ENCODE measurements at places on chromosomes 16 and 17.

DNA sequence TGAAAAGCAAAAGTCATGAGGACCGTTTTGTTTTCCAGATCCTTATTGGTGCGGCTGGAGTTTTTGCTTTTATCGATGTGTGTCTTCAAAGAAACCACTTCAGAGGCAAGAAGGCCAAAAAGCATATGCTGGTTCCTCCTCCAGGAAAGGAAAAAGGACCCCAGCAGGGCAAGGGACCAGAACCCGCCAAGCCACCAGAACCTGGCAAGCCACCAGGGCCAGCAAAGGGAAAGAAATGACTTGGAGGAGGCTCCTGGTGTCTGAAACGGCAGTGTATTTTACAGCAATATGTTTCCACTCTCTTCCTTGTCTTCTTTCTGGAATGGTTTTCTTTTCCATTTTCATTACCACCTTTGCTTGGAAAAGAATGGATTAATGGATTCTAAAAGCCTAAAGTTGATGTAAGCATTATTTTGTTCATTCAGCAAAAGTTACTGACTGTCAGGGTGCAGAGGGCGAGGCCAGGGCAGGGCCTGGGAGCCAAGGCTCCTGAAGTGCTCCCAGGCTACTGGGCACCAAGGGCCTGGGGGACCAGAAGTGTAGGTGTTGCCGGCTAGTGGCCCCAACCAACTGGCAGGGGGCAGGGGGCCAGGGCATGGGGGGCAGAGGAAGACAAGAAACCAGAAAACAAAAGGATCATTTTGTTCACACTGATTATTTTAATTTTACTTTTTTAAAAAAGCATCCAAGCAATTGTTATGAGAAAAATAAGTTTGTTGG, 8.8 kb downstream of the CMTM2 start:
- H3K27ac ChIP-seq, result no peak overlapping the region
- H3K4me3 ChIP-seq, result no peak overlapping the region
- no peaks in the 10 kb centered on the region for H3K27me3 ChIP-seq
- no peaks in the 10 kb centered on the region for H3K4me1 ChIP-seq

GRCh38 chr16:81280393-81280792, 34.4 kb upstream of the GAN start:
- DNase-seq, result no peak
- H3K4me1 ChIP-seq, result no peaks in the 10 kb centered on the region
- H3K4me3 ChIP-seq, result no peak overlapping the region
- no peaks in the 10 kb centered on the region for H3K27me3 ChIP-seq

DNA sequence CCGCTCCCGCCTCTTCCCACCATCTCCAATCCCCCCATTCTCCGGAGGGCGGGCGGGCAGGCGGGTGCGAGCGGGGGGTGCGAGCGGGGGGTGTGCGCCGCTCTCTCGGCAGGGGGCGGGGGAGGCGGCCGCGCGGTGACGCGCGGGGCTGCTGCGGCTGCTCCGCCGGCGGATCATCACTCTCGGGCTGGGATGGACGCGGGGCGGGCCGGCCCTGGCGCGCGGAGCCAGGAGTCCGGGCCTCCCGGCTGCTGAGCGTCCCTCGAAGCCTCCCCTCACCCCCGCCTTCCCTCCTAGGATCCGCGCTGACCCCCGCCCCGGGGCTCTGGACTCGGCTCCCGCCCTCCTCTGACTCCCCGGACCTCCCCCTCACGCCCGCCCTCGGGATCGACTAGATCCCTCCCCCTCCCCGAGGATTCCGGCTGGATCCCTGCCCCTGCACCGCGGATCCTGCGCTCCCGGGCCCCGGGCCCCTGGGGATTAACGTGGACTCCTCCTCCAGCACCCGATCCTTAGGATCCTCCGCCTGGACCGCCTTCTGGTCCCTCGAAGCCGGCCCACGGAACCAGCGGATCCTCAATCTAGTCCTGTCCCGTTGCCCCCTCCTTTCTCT, 946 bp upstream of the TMEM256 start:
- H3K27me3 ChIP-seq, result no peaks in the 10 kb centered on the region
- H3K27ac ChIP-seq, result peak overlapping the region; percentile 94
- DNase-seq, result peak; percentile 64
- H3K36me3 ChIP-seq, result no peaks in the 10 kb centered on the region
- H3K4me1 ChIP-seq, result no peaks in the 10 kb centered on the region
- peak overlapping the region; percentile 74 for H3K4me3 ChIP-seq

DNA sequence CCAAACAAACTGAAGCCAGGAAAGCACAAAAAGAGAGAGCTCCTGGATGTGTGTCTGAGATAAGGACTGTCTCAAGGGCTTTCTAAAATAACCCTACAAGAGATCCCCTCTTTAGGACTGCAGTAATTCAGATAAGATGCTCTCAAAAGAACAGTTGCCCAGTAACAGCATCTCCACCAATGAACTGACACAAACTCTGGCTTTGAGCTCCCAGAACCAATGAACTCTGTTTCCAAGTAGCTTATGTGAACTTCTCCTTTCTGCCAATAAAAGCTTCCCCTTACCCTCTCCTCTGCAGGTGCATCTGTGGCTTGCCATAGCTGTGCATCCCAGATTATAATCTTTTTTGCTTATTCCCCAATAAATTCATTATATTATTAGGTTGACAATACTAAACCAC, 421.5 kb downstream of the SLC39A11 start:
- no peaks in the 10 kb centered on the region for H3K36me3 ChIP-seq
- no peak for DNase-seq
- H3K27me3 ChIP-seq, result no peaks in the 10 kb centered on the region

- DNase-seq, result no peak
- no peak overlapping the region for H3K4me3 ChIP-seq
- H3K27me3 ChIP-seq, result no peaks in the 10 kb centered on the region
- no peak overlapping the region for H3K27ac ChIP-seq
- no peaks in the 10 kb centered on the region for H3K4me1 ChIP-seq
- peaks cover 2% of the 10 kb centered on the region for H3K36me3 ChIP-seq
Observed at GRCh38 chr17:39485555-39485954, 24.3 kb downstream of the CDK12 start.

- no peak overlapping the region for H3K4me3 ChIP-seq
- no peak overlapping the region for H3K27ac ChIP-seq
- no peaks in the 10 kb centered on the region for H3K27me3 ChIP-seq
- H3K36me3 ChIP-seq, result no peaks in the 10 kb centered on the region
- no peak for DNase-seq
Observed at GRCh38 chr17:43931062-43931571, 11.2 kb downstream of the PPY start.

- no peak overlapping the region for H3K4me3 ChIP-seq
- no peaks in the 10 kb centered on the region for H3K4me1 ChIP-seq
- H3K27ac ChIP-seq, result no peak overlapping the region
- peaks cover 72% of the 10 kb centered on the region for H3K36me3 ChIP-seq
Observed at GRCh38 chr17:42214156-42214555, 19.9 kb upstream of the GHDC start.

- peaks cover 69% of the 10 kb centered on the region for H3K36me3 ChIP-seq
- peak overlapping the region; percentile 76 for H3K27ac ChIP-seq
- DNase-seq, result no peak
- no peaks in the 10 kb centered on the region for H3K4me1 ChIP-seq
Observed at GRCh38 chr17:34997355-34997862, 17.1 kb downstream of the LIG3 start.

DNA sequence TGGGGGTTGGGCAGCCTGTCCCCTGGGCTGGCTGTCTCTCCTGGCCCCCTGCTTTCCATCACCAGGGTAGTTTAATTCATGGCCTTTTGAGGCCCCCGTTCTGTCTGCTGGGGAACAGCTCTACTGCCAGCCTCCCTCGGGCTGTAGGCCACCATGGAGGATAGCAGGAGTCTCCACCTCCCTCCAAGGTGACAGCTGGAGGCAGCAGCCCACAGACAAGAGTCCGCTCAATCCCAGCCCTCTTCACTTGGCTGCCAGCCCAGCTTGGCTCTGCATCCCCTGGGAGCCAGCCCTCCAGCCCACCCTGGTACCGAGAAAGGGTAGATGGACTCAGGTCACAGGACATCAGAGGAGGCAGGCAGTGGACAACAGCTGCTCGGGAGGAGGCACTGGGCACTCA, 194.6 kb upstream of the SDK2 start:
- H3K4me3 ChIP-seq, result no peak overlapping the region
- DNase-seq, result no peak
- H3K27me3 ChIP-seq, result no peaks in the 10 kb centered on the region
